GM23248 (cell line): ENCODE measurements at places on chromosomes 3 and 15.

GRCh38 chr15:56042982-56043980 lies 49.9 kb upstream of the NEDD4 start:
- DNase-seq = no peak

GRCh38 chr3:186879781-186880180 lies 37.3 kb downstream of the ADIPOQ start:
- no peak for DNase-seq

- no peak for DNase-seq
Observed at GRCh38 chr3:55958605-55959004, 471.5 kb upstream of the WNT5A start.

DNA sequence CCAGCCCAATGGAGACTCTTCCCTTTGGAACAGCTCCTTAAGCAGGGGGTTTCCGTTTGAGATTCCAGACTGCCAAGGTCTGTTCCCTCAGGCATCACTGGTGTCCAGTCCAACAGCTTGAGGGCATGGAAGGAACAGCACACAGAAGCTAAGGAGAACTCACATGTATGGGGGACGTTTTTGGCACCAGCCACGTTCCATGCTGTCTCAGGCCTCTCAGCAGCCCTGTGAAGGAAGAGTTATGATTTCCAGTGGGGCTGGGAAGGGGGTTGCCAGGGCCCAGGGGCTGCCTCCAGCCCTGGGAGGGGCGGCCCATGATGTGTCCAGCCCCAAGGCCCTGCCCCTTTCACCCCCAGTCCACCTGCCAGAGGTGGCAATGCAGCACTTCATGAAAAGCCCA lies 7.5 kb upstream of the RHO start:
- no peak for DNase-seq

DNA sequence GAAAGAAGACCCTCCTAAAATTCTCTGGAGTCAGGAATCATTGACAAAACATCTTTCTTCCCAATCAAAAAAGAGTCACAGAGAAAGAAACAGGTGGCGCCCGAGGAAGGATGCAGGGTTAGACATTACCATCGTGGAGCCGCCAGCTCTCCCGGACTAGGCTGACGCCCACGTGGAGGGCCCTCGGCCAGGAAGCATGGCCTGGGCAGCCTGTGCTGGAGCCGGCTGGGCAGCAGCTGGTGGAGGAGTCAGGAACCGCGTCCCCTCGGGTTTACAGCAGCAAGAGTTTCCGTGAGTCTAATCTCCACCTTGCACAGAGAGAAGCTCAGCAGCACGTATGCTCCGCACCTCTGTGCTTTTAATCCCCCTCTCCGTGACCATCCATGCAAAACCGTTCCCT lies 533.7 kb upstream of the ATP11B start:
- DNase-seq = peak; percentile 9

- no peak for DNase-seq
Observed at GRCh38 chr3:69254351-69254750, 131.5 kb downstream of the FRMD4B start.

- DNase-seq = peak; percentile 79
Observed at GRCh38 chr3:107846279-107846852, 244.5 kb downstream of the CD47 start.

DNA sequence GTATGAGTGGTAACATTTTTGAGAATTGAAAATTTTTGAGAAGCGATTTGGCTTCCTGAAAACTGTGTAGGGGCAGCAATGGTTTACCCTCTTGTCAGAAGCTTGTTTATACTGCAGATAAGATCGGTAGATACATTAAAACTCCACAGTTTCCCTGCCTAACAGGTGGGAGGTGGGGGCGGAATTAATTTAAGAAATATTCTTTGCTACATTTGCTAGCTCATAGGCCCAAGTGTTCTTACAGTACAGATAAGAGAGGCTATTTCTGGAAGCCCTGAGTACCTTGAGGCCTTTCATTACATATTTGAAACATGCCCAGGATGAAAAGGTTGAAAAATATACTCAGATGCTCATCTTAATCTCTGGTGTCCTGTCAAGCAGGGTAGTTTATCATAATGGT lies 285.5 kb downstream of the UBE2E2 start:
- DNase-seq = no peak

DNA sequence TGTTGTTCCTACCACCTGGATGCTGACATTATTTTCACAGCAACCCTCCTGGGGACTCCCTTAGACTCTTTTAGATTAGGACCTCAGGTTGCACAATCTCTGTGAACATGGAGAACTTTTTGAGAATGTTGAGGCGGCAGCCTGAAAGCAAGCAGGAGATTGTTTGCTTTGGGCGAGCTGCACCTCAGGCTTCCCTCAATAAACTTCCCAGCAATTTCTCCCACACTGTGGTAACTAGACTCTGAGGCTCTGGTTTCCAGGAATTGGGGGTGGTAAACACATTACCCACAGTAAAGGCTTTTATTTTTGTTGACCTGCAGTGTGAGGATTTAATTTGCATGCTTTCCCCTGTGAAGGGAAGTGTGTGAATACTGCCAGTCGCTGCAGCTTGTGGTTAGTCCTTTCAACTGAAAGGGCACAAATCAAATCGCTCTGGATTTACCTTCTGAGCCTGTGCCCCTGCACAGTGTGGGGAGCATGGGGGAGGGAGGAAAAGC lies 35.2 kb upstream of the SIAH2 start:
- DNase-seq = no peak

DNA sequence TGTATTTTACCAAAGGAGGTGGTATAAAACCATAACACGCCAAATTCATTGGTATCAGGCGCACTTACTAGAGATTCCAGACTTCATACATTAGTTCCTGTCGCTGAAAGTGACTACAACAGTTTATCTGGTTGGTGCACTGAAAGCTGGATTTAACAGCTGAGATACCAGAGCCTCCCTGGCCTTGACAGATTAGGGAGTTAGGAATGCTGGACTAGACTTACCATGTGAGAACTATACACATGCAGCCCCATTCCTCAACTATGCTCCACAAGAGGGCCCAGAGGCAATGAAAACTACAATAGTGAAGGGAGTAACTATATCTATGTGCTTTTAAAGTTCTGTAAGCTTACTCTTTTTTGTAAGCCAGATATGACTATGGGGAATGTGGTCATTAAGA lies 174.4 kb downstream of the STAG1 start:
- no peak for DNase-seq

GRCh38 chr15:36632226-36632625 lies 52.8 kb downstream of the CDIN1 start:
- peak; percentile 78 for DNase-seq

- DNase-seq = no peak
Observed at GRCh38 chr3:33936921-33937525, 138.6 kb downstream of the PDCD6IP start.

GRCh38 chr15:66644869-66645268 lies 57.2 kb upstream of the SMAD6 start:
- peak; percentile 65 for DNase-seq

GRCh38 chr3:170372190-170372879 lies 14.8 kb downstream of the SKIL start:
- no peak for DNase-seq

DNA sequence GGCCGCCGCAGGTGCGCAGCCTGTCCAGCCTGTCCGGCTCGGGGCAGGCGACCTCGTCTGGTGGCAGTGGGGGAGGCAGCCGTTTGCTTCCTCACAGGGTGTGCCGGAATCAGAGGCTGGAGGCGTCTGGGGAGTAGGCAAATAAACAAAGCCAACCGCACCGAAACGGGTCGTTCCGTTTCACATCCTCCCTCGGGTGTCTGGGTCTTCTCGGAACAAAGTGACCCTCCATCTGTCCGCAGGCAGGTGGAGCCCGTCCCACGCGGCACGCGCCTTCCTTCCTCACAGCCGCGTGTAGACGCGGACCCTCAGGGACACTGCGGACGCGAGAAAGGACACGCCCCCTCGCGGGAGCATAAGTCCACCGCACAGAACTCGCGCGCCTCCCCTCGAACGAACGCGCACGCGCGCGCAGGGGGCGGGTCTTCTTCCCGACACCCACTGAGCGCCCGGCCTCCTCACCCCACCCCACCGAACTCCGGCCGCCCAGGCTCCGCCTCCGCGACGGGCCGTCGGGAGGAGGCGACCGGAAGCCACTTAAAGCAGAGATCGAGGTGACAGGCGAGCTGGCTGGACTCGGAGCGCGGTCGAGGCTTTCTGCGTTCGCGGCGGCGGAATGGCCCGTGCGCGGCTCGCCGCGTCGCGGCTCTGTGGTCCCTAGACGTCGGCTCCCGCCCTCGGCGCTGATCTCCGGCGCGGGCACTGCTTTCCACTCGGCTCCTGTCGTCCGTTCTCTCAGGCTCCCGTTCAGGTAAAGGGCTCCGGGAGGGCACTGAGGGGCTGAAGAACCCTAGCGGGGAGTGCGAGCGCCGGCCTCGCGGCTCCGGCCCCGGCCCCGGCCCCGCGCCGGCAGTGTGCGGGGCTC lies at the start of gene TIPARP:
TSS of gene TIPARP (plus strand) at position 545 of the 865 bp plus-strand sequence. CDS start 3,108 bp downstream, outside the sequence.
- peak; percentile 99 for DNase-seq

- DNase-seq = no peak
Observed at GRCh38 chr3:135751991-135752390, 213.5 kb upstream of the PPP2R3A start.

DNA sequence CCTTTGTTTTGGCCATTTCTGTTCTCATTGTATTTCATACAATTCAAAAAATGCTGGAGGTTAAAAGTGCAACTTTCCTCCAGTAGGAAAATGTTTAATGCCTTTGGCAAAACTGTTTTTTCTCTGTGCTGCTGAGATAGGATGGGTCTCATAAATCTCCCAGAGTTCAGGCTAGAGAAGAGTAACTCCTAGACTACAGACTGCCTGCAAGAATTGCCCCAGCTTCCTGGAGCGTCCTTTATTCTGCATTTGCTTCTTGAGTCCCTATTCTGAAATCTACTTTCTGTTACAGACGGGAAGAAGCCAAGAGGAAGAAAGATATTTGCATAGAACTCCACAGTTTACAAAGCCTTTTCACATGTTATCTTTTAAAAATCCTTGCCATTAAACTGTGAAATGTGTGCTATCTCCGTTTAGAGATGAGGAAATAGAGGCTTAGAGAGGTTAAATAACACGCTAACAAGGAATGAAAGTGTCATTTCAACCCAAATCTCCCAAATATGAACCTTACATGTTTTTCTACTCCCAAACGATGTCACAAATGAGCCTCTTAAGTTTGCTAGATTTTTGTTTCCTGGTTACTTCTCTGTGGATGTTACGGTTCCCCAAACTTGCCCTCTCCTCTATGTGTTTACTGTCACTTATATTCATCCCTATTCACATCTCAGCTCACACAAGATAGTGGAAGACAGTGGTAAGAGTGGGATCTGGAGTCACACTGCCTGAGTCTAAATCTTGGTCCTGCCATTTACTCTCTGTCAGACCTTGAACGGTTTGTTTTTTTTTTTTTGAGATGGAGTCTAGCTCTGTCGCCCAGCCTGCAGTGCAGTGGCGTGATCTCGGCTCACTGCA lies 17.4 kb downstream of the NANOGP8 start:
- no peak for DNase-seq

- DNase-seq = peak; percentile 66
Observed at GRCh38 chr3:140736863-140737460, 59.1 kb downstream of the TRIM42 start.

DNA sequence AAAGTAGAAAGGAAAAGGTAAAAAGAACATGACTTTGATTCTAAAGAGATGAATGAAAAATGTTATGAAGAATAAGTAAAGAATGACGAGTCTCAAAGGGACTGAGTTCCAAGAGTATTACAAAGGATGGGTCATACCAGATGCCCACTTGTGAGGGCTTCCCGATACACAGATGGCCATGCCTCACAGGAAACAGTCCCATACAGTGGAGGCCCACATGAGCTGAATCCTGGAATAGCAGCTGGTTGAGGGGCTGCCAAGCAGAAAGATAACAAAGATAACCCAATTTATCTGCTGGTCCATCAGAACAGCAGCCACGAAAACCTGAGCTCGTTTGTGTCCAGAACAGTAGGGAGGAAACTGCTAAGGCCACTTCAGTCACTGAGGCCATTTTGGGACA lies 3.7 kb downstream of the SSR3 start:
- peak; percentile 85 for DNase-seq

DNA sequence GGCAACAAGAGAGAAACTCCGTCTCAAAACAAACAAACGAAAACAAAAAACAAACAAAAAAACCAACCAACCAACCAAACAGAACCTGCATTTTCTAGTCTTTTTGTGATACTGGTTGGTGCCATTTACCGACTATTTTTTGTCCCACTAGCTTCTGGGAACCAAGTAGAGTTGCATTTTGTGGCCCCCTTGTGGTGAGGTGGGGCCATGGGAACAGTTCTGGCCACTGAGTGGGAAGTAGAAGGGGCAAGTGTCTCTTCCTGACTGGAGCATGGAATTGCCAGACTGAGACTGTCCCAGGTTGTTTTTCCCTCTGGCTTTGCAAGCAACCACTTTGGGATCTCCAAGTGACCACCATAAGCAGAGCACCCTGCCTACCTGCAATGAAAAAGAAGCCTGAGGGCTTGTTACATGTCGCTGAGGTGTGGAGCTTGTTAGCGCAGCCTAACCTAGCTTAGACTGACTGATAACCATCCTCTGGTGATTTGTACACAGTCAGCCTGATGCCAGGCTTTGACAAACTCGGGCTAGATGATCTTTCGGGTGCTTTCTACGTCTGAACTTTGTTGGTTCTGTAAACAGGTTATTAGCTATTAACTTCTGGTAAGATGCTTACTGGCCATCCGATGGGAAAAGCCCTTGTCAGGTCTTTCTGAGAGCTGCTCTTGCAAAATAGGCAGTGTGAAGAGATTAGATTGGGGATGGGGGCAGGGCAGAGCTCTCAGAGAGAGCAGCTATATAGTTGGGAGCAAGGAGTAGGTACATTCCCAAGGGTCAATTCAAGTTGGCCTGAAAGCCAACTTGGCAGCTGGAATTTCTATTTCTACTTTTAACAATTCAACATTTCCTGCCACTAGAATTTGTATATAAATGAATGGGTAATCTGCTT lies 172.2 kb downstream of the SSR3 start:
- DNase-seq = peak; percentile 51

DNA sequence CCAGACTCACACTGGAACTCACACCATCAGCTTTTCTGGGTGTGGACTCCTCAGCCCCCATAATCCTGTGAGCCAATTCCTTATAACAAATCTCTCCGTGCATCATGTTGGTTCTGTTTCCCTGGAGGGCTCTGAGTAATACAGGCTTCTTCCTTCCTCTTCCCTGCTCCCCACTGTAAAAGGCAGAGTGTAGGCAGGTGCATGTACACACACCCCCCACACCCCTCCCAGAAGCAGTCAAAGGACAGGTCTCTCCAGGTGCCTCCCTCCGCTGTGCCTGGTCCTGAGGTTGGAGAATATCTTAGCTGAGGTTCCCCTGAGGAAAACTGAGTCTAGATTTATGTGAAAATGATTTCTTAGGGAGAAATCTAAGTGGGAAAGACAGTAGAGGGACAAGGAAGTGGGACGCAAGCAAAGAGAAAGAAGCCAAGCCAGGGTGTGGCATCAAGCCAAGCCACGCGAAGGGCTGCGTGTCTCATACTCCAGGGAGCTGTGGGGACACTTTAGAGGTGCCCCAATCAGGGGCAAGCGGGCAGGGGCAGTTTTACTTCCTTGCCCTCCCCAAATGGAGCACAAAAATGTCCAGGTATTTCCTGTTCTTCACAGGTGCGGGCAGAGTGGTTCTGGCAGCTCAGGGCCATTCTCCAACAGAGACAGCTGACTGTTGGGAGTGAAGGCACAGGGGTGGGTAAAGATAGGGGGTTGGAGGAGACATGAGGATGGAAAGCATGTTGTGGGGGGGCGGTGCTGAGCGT lies 86.6 kb downstream of the HMG20A start:
- peak; percentile 32 for DNase-seq

GRCh38 chr15:81106560-81106959 lies 27.5 kb upstream of the CFAP161 start:
- peak; percentile 90 for DNase-seq
